ENCODE measurements at places on chromosomes 2 and 18.
A peak's percentile ranks its signal among the peaks of the same experiment; 100 is the strongest.

GRCh38 chr18:28113271-28114029 is 63.5 kb downstream of the CDH2 start:
- no peak for DNase-seq

DNA sequence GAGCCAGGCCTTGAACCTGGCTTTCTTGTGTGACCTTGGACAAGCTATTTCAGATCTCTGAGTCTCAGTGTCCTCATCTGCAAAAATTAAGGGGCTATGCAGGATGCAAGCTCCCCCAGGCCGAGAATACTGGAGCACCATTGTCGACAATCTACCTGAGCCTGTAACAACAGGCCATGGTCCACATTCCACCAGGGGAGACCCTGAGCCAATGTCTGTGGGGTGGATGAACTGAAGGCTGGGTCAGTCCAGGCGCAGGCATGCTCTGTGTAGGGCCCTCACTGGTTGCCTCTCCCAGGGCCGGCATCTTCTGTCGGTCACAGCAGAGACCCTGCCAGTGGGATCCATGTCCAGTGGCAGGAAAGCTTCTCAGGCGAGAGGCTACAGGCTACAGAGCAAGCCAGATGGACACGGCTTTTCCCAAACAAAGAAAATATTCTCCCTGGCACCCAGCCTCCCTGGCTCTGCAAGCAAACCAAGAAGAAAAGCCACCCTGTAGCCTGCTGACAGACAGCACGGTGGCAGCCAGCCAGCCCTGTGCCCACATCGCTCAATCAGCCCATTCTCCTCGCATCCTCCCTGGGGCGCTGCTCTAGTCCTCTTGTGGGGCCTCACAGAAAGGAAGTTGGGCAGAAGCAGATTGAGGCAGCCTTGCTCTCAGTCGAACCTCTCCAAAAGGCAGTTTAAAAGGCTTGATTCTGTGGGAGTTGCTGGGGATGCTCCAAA is 48.7 kb upstream of the FZD7 start:
- DNase-seq: peak; percentile 70

GRCh38 chr2:162022290-162022945 is 51.6 kb downstream of the DPP4 start:
- no peak for DNase-seq

DNA sequence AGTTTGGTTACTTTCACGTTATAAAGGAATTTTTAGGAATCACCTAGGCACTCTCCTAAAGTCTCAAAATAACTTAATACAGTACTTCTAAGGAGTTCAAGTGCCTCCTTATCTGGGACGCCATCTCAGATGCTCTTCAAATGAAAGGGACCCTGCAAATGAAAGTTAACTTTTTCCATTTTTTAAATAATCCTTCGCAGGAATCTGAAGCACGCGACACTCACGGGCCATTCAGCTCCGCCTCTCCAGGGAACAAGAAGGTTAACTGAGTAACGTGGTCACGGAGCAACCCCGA is 537 bp upstream of the ZC3H15 start:
- no peak for DNase-seq

GRCh38 chr2:29187926-29188325 is 72.7 kb downstream of the CLIP4 start:
- DNase-seq: no peak

DNA sequence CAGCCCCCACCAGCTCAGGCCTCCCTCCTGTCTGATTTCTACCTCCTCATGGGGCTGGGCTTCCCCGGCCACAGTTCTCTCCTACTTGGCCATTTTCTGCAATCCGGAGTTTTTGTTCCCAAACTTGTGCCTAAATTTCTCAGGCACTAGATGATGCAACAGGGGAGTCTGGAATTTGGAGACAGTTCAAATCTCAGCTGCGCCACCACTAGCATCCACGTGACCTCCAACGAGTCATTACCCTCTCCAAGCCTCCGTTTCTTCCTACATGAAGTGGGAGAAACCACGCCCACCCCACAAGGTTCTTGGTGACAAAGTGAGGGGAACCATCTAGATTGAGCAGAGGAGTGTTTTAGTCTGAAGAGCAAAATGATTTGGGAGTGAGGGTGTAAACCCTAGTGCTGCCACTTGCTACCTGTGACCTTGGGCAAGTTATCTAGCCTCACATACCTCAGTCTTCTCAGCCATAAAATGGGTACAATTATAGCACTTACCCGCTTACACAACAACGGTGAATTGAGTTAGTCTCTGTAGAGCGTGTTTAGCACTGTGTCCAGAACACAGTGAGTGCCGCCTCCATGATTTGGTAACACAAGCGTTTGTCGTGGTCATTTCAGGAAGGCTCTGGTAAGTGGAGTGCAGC is 61.4 kb upstream of the ASAP2 start:
- DNase-seq: no peak

DNA sequence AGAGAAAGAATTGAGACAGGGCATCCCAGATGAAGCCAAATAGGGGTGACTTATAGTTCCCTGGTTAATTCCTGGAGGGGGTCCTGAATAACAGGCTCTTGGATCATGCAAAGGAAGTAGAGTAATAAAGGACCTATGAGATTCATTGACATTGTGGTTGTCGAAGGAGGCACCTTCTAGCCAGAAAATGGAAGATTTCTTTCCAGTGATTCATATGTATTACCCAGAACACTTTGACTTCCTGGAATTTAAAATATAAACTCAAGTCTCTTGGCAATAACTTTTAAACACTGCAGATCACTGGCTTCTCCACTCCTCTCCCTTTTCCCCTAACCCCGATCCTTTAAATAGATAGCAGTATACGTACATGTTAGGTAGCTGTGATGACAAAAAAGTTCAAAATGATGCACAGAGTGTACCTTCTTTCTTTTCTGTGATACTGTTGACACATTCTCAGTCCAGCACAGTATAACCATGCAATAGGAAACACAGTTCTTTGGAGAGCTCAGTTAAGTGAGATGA is 211.8 kb downstream of the LTBP1 start:
- DNase-seq: no peak

DNA sequence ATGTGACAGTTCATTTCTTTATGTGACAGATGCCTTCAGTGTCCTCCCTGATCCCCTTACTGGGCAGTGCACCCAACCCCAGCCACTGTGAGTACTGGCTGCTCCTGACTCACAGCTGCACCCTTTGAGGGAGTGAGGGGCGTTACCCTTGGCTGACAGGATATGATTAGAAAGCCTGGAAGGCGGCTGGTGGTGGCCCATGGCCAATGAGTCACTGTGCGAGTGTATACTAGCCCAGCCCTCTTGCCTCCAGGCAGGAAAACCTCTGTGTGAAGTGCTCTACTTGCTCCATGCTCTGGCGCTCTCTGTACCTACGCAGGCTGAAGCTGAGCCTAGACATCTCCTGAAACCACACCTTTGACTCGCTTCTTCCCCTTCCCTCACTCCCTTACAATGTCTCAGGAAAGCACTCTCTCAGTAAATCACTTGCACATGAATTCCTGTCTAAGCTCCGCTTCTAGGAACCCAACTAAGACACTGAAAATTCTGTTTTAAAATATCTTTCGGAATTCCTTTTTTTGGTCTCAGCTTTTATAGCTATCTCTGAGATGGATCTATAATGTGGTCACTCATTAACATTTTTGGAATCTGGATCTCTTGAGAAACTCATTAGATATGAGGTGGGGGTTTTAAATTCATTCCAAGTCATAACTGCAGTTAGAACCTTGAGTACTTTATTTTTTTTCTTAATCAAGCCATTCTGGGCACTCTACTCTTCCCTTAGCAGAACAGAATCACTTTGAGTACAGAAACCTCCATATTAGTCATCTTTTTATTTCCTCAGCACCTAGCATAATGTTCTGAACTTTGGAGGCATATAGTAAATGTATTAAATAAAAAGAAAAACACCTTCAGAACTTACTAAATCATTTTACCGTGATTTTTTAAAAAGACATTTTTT is 25.3 kb upstream of the STAM2 start:
- peak; percentile 50 for DNase-seq

GRCh38 chr2:71613953-71614925 is 160.9 kb downstream of the DYSF start:
- DNase-seq: peak; percentile 29

GRCh38 chr2:133765658-133766057 is 197.4 kb upstream of the NCKAP5 start:
- DNase-seq: peak; percentile 68
